GM19239 (cell line): ENCODE measurements at places on chromosomes 16 and 17.
A peak's percentile ranks its signal among the peaks of the same experiment; 100 is the strongest.

- DNase-seq: no peak
Observed at GRCh38 chr16:84205976-84206691, 15.2 kb downstream of the ADAD2 start.

DNA sequence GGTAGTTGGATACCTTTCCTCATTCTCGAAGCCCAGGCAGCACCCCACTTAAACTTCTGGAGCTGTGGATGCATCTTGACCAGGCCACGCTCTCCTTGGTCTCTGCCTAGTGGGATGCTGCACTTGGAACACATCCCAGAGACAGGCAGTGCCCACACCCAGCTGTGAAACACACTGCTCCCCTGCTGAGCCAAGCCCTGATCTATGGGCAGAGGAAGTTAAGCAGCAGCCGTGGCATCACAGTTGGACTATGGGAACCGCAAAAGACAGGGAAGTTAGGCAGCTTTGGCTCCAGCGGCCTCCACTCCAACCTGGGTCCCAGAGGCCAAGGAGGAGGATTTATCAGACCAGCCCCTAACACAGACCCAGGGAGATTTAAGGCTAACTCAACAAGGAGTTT is 284.8 kb upstream of the CCL2 start:
- no peak for DNase-seq

GRCh38 chr17:80126449-80126715 is 20.5 kb downstream of the EIF4A3 start:
- no peak for DNase-seq

- DNase-seq: no peak
Observed at GRCh38 chr17:50252781-50253180, 21.5 kb upstream of the TMEM92 start.

- DNase-seq: peak; percentile 41
Observed at GRCh38 chr17:72618001-72618509, 474.4 kb downstream of the SLC39A11 start.

GRCh38 chr16:19359556-19359955 is 58.1 kb upstream of the TMC5 start:
- no peak for DNase-seq

DNA sequence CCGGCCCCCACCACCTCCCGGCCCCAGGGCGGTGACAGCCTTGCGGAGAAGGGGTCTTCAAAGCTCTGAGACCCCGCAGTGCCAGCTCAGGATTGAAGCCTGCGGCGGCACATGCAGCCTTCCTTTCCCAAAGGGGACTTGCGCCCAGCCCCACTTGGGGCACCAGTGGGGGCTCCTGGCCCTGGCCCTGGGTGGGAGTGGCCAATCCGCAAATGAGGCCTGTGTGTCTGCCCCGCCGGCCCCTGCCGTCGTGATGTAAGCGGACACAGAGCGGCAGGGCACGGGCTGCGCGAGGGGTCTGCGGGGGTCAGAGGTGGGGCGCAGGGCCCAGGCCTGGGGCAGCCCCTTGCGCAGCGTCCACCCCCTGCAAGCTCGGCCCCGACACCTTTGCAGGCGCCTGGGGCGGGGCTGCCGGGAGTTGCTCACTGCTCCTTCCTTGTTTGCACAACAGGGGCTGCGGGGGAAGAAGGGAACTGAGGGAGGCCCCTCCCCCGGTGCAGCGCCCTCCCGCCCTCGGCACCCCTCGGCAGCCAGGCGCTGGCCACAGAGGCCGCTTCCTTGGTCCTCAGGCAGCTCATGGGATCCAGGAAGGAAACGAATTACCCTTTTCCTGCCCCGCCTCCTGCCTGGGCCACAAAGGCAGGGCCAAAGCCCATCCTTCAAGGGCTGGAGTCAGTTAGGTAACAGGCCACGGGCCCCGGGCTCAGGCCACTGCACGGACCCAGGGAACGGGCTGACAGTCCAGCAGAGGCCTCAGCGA is 2.9 kb downstream of the SLC16A3 start:
- DNase-seq: no peak

GRCh38 chr17:12048843-12049473 is 28.3 kb downstream of the MAP2K4 start:
- DNase-seq: no peak

- no peak for DNase-seq
Observed at GRCh38 chr17:18990331-18990730, 14.2 kb downstream of the FAM83G start.

DNA sequence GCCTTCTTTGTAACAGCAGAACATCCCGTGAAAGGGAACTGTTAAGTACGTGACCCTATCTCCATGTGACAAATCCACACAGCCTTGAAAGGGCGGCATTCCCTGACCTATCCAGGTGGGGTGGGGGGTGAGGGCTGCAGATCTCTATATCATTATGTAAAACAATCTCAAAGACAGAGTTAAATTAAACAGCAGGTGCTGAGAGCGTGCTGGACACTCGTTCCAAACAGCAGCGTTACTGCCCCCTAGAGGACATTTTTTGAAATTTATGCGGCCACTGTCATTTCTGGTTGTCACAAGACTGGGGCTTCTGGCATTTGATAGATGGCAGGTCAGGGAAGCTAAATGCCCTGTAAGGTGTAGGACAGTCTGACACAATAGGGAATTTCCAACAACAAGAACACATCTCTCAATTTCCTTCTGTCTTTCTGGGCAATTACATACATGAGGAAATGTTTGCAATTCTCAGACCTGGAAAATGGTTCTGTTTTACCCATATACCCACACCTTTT is 6.7 kb upstream of the SLC25A39 start:
- DNase-seq: peak; percentile 68

GRCh38 chr17:49629447-49629846 is 48.5 kb downstream of the SPOP start:
- no peak for DNase-seq

GRCh38 chr16:69190598-69190997 is 3.6 kb downstream of the SNTB2 start:
- no peak for DNase-seq

DNA sequence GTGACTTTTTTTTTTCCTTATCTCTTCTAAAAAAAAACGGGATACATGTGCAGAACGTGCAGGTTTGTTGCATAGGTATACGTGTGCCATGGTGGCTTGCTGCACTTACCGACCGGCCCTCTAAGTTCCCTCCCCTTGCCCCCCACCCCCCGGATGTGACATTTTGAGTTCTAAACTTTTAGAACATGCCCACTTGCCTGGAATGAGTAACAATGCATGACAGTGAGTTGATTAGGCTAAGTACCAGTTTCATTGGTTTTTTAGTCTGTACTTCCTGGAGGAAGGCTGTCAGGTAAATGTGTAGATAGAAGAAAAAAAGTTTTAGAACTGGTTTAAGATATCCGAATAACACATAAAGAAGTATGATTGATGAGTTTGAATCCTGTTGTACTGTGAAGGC is 4.0 kb downstream of the BPTF start:
- DNase-seq: peak; percentile 25

- DNase-seq: no peak
Observed at GRCh38 chr17:11353601-11354000, 112.6 kb downstream of the SHISA6 start.

DNA sequence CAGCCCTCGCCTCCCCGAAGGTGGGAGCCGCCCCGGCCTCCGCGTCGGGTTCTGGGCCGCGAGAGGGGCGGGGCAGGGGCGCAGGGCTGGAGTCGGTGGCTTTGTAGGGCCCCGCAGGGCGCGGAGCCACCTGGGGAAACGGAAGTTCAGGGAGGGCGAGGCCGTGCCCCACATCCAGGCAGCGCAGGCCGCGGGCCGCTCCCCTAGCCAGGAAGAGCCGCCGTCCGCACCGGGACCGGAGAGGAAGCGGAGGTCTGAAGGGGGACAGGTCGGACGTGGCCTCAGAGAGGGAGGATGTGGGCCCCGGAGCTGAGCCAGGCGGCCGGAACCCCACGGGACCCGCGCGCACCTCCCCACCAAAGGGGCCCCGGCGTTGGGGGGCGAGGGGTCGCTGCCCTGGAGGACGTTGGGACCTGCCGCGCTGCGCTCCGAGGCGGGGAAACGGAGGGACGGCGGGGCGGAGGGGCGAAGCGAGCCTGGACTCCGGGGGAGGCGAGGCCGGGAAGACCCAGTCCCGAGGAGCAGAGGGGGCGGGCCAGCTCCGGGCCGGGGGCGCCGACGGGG is 482 bp upstream of the SLC16A3 start:
- DNase-seq: peak; percentile 93

DNA sequence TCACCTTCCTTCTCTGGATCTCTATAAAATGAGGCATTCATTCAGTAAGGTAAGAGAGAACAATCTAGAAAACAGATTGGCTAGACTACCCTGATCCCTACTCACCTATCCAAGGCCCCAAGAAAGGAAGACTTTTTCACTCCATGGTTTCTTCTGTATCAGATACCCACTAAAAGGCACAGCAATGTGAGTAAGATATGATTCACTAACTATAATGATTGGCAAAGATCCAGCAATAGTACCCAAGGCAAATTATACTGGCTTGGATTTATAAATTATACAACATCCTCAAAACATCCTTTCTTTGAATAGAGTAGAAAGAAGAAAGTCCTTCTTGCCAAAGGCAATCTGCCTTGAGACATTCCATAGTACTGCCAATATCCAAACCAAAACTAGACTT is 1432.0 kb upstream of the GOT2 start:
- no peak for DNase-seq

GRCh38 chr16:67917852-67918236 is 13.8 kb downstream of the CTRL start:
- no peak for DNase-seq

GRCh38 chr17:43779145-43780125 is 658 bp upstream of the DUSP3 start:
- DNase-seq: no peak

- no peak for DNase-seq
Observed at GRCh38 chr16:77896415-77897128, 108.2 kb downstream of the VAT1L start.

DNA sequence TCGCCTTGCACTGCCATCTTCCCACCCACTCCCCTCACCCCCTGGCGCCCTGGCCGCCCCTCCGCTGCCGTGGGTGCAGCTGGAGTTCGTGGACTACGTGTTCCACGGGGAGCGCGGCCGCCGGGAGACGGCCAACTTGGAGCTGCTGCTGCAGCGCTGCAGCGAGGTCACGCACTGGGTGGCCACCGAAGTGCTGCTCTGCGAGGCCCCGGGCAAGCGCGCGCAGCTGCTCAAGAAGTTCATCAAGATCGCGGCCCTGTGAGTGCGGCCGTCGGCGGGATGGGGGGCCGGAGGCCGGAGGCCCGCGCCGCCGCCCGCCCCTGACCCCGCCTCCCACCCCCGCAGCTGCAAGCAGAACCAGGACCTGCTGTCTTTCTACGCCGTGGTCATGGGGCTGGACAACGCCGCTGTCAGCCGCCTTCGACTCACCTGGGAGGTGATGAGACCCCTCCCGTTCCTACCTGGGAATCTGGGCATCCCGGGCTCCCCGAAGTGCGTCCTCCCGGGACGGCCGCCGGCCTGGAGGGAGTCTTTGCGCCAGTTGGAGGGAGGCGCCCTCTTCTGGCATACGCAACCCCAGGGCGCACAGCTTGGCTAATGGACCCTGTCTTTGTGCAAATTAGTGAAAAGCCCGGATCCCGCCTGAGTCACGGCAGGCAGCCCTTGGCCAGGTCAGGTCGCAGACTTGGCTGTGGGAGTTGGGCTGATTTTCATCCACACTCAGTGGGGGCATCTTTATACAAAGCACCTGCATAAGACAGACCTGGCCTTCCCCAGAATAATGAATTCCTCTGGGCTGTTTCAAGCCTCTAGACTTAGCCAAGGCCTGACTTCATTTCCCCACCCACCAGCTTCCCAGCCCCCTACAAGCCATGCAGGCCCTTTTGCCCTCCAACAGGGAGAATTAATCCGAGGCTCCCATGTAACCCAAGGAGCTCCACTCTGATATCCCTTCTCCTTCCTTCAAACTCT is 14.3 kb downstream of the RAPGEFL1 start:
- DNase-seq: peak; percentile 74

DNA sequence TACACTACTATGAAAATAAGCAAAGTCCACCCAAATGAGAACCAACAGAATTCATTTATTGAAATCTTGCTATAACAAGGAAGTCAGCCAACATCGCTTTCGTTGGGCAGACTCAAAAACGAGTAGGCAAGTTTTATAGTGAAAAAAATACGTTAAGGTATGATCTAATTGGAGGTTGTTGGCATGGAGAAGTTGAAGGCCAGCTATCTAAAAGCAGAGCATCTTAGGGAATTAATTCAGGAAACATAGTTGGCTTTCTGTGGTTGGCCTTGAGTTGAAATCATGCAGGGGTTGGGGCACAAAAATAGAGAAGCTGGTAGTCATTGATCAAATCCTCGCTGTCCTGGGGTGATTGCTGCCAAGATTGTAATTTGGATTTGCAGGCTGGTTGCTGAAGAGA is 118.3 kb downstream of the PPM1E start:
- no peak for DNase-seq

- DNase-seq: no peak
Observed at GRCh38 chr17:10116753-10117420, 81.5 kb downstream of the GAS7 start.

DNA sequence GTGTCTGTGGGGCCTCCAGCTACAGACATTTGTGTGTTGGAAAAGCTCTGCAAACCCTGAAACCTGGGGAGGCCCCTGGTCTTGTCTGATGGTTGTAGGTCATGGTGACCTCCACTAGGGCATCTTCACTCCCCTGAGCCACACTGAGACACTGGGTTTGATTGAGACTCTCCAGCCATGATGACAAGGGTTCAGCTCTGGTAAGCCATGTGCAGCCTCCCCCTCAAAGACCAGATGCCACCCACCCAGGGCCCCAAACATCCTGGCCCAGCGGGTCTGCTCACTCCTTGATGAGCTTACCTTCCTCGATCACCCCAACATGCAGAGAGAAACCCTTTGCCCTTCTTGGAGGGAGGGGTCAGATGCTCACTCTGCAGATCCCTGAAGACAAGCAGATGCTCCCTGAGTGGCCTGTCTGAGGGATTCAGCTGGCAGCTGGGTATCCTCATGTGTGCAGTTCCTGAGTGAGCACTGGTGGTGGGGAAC is 101.6 kb downstream of the METRNL start:
- DNase-seq: no peak

GRCh38 chr16:66265048-66265415 is 101.5 kb upstream of the CDH5 start:
- DNase-seq: no peak

DNA sequence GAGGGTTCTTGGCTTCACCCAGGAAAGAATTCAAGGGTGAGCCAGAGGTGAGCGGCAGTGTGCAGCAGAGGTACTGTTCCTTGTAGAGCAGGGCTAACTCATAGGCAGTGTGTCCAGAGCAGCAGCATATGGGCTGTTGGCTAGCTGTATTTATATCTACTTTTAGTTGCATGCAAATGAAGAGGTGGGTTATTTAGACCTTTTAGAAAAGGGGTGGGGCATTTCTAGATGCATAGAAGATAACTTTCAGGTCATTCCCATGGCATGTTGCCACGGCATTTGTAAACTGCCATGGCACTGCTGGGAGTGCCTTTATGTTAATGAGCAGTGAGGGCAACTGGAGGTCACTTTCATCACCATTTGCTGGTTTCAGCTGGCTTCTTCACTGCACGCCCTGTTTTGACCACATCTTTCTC is 141.0 kb downstream of the STX8 start:
- no peak for DNase-seq

DNA sequence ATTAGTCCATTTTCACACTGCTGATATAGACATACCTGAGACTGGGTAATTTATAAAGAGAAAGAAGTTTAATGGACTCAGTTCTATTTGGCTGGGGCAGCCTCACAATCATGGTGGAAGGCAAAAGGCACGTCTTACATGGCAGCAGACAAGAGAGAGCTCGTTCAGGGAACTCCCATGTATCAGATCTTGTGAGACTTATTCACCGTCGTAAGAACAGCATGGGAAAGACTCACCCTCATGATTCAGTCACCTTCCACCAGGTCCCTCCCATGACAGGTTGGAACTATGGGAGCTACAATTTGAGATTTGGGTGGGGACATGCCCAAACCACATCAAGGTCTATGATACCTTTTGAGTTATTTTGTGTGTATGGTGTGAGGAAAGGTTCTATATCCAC is 66.9 kb downstream of the METRNL start:
- no peak for DNase-seq

- no peak for DNase-seq
Observed at GRCh38 chr16:84360170-84360569, 8.2 kb upstream of the ATP2C2 start.
